Stimulated activated CD4-positive, alpha-beta T cell treated with anti-CD3 and anti-CD28 coated beads, Interleukin-12 subunit alpha, Interleukin-12 subunit beta, amount 100 ng/mL, for 48 hours (primary cell): ENCODE measurements at places on chromosomes 5 and 9.

GRCh38 chr5:93583439-93583767 lies 381 bp downstream of the NR2F1 start:
- DNase-seq: no peak

- no peak for DNase-seq
Measured at GRCh38 chr9:12813960-12814876, 39.4 kb downstream of the LURAP1L start.

GRCh38 chr9:92378865-92379560 lies 25.4 kb downstream of the OGN start:
- DNase-seq: no peak

- DNase-seq: no peak
Measured at GRCh38 chr5:88769165-88769564, 113.8 kb downstream of the MEF2C start.

- no peak for DNase-seq
Measured at GRCh38 chr9:90423661-90424193, 218.9 kb downstream of the DIRAS2 start.

DNA sequence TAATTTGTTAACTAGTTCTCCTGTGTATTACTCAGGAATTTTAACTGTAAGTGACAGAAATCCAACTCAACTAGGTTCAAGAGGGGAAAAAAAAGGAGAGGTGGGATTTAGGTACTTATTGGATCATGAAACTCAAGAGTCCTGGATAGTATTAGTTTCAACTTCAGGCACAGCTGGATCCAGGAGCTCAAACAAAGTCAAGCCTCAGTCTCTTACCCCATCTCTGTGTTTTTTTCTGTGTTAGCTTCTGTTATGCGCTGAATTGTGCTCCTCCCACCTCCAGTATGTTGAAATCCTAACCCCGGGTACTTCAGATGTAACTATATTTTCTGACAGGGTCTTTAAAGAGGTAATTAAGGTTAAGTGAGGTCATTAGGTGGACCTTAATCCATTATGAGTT lies 53.5 kb downstream of the SMIM23 start:
- no peak for DNase-seq

- no peak for DNase-seq
Measured at GRCh38 chr5:115557667-115558387, 13.3 kb upstream of the FEM1C start.
